ENCODE measurements at places on chromosomes 16 and 17. TPM values are rescaled to one million over a fixed set of nuclear protein-coding genes. Genes with fewer than 3 reads are reported as not detected.

- DNase-seq, result peak; percentile 93
These were observed 981 bp upstream of the UNC13D start for GRCh38 chr17:75845058-75845711.

DNA sequence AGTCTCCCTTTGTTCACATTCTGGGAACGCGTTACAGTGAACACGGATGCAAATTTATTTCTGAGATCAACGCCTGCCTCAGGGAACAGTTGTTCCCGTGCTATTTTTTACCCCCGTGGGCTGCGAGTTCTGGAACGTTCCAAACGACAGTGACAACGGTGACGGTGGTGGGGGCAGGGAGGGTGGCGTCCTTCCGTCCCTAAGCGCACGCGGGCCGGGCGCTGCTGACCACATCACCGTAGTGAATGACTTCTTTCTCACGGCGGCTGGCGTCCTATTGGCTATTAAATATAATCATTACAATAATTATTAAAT is 45.1 kb upstream of the SSTR5 start:
- no peak for DNase-seq

DNA sequence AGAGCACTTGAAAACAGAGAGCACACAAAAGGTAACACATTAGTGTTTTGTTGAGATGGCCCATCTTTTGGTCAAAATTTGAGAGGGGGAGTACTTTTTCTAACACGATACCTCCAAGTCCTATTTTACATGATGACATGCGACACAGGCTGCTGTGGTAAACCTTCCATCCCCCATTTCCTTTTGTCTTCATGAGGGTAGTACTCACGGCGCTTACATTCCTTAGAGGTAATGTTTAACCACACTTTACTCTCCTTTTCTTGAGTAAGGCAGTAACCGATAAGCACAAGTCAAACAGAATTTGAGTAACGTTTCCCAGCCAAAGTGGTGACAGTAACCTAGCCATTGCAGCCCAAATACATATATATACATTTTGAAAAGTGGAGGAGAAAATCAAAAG is 35.8 kb upstream of the PITPNM3 start:
- no peak for DNase-seq

DNA sequence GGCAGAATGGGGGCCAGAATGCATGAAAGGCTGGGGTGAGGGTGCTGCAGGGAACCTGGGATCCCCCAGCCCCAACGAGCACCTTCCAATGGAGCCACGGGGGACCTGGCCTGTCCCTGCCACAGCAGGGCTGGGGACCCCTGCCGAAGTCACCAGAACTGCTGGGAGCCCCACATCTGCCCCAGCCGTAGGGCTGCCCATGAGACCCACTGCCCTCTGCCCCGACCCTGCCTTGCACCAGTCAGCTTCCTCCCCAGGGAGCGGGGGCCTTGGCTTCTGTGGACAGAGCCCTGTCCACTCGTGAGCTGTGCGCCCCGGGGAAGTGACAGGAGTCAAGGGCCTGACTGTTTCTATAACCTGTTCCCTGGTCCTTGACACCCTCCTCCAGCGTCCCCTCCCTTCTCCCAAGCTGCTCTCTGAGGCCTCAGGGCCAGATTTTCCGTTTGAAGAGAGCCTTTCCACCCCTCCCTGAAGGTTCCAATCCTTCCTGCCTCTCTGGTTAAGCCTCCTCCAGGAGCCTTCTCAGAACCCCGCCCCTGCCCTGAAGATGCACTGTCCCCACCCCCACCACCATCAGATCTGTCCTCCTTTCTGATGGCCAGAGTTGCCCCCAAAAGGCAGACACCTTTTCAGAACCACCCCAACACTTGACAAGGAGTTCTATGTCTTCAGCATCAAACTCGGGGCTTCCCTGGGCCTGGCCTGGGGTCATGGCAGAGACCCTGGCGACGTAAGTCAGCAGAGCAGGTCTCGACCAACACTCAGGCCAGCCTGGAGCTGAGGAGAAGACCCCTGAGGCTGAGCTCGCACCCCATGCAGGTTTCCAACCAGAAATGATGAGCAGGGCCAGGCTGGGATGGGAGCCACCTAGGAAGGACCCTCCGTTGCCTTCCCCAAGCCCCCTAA is 10.7 kb upstream of the PRR29 start:
- no peak for DNase-seq

Gene CD300E
- 6.5 TPM for total RNA-seq

Gene YPEL2
- total RNA-seq, result 19.6 TPM

DNA sequence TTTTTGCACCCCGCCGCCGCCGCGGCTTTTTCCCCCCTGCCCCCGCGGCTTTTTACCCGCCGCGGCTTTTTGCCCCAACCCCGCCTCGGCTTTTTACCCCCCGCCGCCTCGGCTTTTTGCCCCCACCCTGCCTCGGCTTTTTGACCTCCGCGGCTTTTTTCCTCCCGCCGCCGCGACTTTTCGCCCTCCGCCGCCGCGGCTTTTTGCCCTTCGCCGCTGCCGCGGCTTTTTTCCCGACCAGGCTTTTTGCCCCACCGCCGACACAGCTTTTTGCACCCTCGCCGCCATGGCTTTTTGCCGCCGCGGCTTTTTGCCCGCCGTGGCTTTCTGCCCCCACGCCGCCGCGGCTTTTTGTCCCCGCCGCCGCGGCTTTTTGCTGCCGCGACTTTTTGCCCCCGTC is 137.0 kb upstream of the TP53TG3D start:
- DNase-seq, result peak; percentile 48

- no peak for DNase-seq
These were observed 2.7 kb upstream of the ZNF469 start for GRCh38 chr16:88380099-88380498.

Gene SLC5A2
- 3.1 TPM for total RNA-seq

GRCh38 chr16:87705771-87706277 is 60.0 kb downstream of the KLHDC4 start:
- peak; percentile 77 for DNase-seq

DNA sequence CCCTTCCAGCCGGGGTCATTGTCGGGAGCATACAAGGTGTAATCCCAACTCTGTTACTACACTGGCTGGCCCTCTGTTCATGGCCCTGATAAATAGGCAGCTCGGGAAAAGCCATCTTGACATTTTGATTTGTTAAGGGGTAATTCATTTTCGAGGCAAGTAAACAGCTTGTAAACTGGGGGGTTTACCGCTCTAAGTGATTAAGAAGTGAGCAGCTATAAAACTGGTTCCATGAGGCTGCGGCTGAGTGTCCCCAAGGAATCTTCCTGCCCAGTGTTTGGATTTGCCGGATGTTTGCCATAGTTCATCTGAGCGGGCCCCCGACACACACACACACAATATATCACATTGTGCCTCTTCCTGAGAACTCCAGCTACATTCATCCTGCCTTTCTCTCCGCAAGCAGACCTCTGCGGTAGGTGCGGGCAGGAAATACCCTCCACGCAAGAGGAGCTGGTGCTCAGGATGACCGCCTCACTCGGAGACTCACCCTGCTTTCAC is 92.2 kb downstream of the SOCS1 start:
- no peak for DNase-seq

DNA sequence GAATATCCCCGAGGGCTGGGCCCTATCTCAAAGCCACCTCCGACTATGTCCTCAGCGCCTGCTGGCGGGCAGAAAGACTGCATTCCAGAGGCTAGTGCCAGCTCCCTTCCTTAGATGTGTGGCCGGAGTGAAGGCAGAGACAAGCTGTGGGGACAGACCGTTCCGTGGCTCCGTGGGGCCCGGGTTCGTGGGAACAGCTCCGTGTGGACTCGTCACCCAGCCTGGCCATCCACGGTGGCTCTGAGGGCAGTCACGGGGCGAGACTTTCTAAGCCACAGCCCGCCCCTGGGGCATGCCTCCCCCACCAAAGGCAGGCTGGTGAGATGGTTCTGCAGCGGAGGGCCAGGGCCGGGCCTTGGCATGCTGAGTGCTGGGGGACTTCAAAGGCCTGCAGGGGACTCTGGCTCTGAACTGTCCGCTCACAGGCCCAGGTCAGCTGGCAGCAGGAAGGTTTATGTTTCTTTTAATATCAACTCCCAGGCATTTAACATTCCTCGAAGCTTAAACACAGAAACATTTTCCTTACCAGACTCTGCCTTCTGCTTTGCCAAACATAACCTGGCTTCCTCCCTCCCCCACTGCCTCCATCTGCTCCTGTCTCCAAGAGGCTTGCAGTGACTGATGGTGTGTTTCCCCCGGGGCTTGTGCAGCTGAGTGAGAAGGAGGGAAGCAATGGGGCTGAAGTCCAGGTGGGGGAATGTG is 50.4 kb downstream of the TIMM22 start:
- DNase-seq, result peak; percentile 68

GRCh38 chr16:50425648-50426047 is 56.9 kb upstream of the BRD7 start:
- no peak for DNase-seq

- DNase-seq, result no peak
These were observed 492.2 kb downstream of the CDH11 start for GRCh38 chr16:64629622-64630021.

Gene CCDC92B
- 0.20 TPM for total RNA-seq

Gene HBM
- total RNA-seq, result not detected

Gene CACNA1H
- 10.9 TPM for total RNA-seq

Gene IRX5
- 23.3 TPM for total RNA-seq

DNA sequence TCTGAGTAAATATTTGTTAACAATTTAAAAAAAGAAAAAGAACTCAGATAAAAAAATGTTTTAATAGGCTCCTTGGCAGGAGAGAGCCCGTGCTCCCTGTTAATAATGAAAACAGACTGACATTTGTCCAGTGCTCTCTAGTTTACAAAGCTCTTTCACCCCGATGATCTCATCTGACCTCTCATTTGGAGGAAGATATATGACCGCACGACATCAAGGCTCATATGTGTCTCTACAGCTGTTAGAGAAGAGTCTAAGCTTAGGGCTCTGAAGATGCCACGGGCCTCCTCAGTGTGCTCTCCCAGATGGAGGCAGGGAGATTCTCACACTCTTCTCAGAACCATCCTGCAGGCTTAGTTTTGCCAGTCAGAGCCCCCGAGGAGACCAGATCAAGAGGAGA is 280.8 kb upstream of the IRX5 start:
- no peak for DNase-seq

Gene TVP23A
- 0.69 TPM for total RNA-seq

- no peak for DNase-seq
These were observed 176.2 kb upstream of the IRX3 start for GRCh38 chr16:54462771-54463170.

- no peak for DNase-seq
These were observed 256.1 kb upstream of the SALL1 start for GRCh38 chr16:51407199-51407598.

DNA sequence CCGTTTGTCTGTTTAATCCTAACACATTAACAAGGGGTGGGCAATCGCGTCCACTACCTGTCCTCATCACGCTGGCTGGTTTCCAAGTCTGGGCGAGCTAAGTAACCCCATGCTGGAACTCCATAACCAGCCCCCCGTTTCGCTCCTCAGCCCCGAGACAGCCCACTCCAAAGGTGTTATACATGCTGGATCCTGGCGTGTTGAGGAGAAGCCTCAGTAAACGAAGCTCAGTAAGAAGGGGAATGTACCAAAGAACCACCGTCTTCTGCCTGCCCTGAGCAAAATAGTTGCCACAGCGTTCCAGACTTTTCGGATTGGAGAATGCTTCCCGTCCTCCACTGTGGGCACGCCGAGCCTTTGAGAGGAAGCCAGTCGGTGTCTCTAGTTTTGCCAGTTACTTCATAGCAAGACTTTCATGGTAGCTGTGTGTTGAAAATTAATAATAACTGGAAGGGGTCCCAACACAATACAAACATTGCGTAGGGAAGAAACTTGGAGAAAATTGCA is 16.1 kb upstream of the C17orf78 start:
- no peak for DNase-seq

DNA sequence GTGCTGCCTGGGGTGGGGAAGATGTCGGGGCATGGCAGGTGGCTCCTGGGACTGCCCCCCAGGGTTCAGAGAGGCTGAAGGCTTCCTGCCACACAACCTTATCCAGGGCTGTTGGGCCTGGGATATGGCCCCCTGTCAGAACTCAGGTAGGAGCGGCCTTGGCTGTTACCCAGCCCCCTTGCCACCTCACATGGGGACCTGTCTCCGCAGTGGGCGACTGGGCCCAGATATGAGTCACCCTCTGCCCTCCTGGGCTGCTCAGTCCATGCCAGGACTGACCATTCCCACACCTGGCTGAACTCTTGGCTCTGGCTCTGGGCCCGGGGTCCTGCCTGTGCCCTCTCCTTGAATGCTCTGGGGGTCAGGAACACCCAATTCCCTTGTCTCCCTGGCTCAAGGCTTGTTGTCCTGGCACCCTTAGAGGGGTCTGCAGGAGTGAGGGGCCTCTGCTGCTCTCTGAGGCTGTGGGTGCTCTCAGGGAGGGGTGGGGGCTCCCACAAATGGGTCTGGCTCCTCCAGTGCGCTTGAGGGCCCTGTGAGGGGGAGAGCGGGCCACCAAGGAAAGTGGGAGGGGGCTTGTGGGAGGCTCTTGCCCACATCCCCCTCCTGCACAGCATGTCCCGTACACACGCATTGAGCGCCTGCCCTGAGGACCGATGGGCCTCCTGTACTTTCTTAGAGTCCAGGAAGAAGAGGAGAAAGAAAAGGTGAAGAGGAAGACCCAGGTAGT is 36.0 kb downstream of the LGALS9 start:
- DNase-seq, result peak; percentile 49

GRCh38 chr16:85998868-85999729 is 100.1 kb downstream of the IRF8 start:
- DNase-seq, result no peak

DNA sequence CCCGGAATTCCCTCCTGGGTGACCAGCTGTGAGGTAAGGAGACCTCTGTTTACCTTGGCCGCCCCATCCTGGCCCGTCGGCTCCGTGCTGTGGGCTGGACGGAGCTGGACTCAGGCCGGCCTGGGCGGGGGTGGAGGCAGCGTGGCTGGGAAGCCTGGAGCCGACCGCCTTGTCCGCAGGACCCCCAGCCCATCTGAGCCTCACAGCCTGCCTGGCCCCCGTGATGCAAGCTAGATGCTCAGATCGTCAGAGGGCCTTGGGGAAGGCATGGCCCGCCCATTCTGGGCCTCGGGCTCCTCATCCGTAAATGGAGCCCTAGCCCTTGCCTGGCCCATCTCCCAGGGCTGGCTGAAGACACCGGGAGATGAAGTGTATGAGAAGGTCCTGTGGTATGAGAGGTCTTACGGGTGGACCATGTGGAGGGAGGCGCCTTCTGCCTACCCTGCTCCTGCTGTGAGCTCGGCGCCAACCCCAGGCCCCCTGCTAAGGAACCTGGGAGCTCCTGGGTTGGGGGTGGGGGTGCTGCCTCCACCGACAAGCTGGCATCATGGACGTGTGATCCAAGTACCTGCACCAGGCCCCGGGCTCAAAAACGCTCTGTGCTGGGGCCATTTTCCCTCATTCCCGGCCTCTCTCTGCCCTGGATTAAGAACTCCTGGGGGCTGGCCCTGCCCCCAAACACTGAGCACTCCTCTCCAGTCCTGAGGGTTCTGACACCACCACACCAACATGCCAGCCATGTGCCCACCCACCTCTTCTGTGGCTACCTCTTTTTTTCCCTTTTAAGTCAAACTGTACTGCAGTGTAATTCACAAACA is 5.4 kb upstream of the P2RX1 start:
- DNase-seq, result no peak

- DNase-seq, result peak; percentile 81
These were observed 7.9 kb upstream of the SOST start for GRCh38 chr17:43766413-43767052.

Gene CHST5
- not detected for total RNA-seq
